GM12891 (cell line): ENCODE measurements at places on chromosomes 1 and 21.
A peak's percentile ranks its signal among the peaks of the same experiment; 100 is the strongest.

DNA sequence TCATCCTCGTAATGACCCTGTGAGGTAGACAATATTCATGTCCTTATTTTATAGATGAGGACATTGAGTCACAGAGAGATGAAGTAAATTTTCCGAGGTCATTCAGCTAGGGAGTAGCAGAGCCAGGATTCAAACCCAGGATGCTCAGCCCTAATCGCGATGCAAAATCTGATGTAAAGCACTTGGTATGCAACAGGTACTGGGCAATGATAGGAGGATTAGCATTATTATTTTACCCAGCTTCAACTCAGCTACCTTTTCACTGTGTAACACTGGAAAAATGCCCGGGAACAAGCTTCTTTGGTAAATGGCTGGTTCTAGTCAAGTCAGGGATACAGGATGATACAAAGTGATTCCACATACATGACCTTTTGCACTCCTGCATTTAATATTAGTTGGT lies 88.7 kb downstream of the ATP1A1 start:
- no peak for DNase-seq

GRCh38 chr21:41349126-41349525 lies 12.7 kb upstream of the MX2 start:
- no peak for DNase-seq

GRCh38 chr1:93007941-93008577 lies 46.8 kb upstream of the DIPK1A start:
- DNase-seq, result no peak

GRCh38 chr1:173360487-173361063 lies 116.6 kb upstream of the PRDX6 start:
- no peak for DNase-seq

DNA sequence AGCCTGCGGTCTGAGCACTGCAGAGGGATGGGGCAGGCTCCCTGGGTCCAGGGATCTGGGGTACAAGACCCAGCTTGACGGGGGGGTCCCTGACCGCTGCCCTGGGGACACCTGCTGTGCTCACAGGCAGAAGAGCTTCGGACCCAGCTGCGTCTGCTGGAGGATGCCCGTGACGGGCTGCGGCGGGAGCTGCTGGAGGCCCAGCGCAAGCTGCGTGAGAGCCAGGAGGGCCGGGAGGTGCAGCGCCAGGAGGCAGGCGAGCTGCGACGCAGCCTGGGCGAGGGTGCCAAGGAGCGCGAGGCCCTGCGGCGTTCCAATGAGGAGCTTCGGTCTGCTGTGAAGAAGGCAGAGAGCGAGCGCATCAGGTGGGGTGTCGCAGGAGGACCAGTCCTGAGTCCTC lies 25.2 kb downstream of the MFAP2 start:
- no peak for DNase-seq

DNA sequence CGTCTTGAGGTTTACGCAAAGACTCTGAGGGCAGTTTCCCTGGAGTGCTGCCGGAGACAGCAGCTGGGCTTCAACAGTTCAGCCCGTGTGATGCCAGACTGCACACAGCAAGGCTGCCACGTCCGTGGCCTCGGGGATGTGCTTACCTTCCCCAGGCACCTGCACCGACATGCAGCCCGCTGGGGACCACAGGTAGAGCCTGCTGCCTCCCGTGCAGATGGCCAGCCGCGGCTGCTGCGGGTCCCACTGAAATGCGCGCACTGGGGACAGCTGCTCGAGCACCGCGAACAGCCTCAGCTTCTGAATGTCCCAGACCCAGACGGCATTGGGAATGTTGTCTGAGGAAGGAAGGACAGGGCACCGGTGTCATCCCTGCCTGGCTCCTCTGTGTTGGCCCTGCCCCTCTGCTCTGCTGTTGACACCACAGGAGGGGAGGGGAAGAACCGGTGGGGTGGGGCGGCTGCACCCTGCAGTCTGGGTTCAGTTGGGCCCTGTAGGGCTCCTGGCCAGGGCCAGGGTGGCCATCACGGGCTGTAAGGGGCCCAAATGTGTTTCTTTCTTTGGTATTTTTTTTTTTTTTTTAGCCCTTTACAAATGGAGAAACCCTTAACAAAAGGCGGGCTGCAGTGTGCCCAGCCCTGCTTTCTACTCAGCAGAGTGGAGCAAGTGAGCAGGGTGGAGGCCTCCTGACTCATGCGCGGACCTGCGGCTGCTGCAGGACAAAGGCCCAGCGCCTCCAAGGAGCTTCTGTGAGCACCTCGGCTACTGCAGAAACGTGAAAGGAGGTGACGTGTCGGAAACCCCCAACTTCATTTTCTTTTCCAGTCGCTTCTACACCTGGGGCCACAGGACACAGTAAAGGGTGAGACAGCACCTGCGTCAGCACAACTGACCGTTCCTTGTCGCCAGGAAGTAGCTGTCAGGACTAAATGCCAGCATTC lies 6.8 kb downstream of the TPRG1L start:
- DNase-seq, result no peak

DNA sequence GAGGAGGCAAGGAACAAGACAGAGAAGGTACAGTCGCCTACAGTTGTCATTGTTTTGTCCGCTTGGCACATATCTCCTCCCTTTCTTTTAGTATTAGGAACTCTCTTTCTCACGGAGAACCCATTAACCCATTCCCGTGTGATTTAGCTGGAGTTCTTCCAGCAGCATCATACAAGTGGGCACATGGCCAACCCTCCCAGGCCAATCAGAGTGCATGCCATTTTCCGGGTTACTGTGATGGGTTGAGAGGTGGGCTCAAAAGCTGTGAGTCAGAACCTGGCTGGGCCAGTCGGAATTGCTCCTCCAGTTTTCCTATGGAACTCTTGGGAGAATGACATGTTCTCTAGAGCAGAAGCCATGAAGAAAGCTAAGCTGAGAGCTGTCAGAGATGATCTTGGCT lies 83.1 kb upstream of the SOD1 start:
- DNase-seq, result no peak

DNA sequence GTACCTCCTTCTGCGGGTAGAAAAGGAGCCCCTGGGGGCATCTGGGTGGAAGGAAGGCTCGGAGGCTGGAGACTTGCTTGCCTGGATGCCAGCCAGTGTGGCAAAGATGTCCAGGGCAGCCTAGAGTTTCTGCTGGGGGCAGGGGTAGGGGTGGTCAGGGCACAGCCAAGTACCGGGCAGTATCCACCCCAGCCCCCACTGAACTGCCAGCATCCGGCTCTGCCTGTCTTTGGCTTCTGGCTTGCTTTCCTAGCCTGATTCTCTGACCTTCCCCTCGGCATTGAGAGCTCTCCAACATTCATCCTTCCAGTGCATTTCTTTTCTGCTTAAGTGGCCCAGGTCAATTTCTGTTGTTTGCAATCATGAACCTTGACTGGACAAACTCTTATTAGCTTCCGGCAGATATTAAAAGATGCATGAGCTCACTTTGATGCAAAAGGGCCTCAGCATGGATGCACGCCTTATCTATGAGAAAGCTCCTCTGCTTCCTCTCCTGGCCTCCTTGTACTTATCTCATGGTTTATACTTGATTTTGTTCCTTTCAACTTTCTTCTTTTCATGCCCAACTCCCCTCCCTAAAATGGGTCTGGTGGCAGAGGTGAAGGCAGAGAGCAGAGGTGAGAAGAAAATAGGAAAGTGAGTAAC lies 116.9 kb downstream of the HLCS start:
- DNase-seq, result no peak

DNA sequence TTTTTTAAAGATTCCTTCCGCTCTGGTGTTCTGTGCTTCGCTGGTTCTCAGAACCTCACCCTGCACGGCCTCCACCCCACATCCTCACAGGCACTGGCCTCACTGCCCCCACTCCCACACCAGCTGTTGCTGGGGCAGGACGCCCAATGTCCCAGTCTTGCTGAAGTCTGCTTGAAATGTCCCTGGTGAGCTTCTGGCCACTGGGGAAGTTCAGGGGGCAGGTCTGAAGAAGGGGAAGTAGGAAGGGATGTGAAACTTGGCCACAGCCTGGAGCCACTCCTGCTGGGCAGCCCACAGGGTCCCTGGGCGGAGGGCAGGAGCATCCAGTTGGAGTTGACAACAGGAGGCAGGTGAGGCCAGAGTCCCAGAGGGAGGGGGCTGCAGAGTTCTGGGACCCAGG lies at the start of gene C1QA:
Gene C1QA, plus strand, starts transcription at position 276 of the 400 bp plus-strand sequence. CDS start 989 bp downstream, outside the sequence.
- DNase-seq, result no peak

DNA sequence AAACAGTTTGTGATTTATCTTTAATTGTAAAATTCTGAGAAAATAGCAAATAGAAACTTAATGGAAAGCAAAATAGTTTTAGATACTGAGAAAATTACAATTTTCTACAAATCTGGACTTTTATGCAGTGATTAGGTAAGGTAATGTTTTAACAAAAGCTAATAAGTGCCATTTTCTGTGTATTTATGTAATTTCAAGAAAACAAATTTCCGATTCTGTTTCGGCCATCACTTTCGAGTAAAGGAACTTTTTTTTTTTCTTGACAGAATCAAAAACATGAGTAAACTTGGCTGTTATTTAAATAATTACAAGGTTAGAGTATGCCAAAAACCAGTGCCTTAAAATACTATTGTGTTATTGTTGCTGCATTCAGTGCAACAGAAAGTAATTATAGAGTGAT lies 280.4 kb upstream of the C1orf105 start:
- DNase-seq, result no peak

GRCh38 chr1:40379785-40380452 lies 6.4 kb downstream of the SMAP2 start:
- no peak for DNase-seq

GRCh38 chr1:180923021-180923841 lies 10.5 kb downstream of the KIAA1614 start:
- no peak for DNase-seq

- no peak for DNase-seq
Measured at GRCh38 chr1:43936431-43937151, 3.0 kb downstream of the ARTN start.

DNA sequence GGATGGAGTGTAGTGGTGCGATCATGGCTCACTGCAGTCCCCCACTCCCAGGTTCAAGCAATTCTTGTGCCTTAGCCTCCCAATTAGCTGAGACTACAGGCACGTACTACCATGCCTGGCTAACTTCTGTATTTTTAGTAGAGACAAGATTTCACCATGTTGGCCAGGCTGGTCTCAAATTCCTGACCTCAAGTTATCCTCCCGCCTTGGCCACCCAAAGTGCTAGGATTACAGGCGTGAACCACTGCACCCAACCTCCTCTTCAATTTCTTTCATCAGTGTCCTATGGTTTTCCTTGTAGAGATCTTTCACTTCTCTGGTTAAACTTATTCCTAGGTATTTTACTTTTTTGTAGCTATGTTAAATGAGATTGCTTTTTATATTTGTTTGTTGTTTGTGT lies 10.7 kb upstream of the MAST2 start:
- DNase-seq, result no peak

GRCh38 chr1:178060789-178061556 lies 32.9 kb upstream of the RASAL2 start:
- DNase-seq, result no peak

DNA sequence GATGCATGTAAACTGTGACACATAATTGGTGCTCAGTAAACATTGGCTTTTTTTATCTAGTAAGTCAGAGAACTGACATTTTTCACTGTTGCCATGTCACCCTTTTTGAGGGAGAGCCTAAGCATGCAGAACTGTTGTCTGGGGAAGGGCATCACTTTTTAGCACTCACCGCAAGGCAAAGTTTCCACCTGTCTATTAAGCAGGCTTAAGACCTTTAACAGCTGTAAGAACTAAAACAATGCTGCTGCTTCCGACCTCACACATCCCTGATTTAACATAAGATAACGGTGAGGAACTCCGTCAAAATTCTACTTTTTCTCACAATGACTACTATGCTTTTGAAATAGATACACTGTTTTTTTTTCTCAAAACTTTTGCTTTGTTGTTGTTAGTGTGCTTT lies 554.8 kb downstream of the NUF2 start:
- DNase-seq, result no peak

DNA sequence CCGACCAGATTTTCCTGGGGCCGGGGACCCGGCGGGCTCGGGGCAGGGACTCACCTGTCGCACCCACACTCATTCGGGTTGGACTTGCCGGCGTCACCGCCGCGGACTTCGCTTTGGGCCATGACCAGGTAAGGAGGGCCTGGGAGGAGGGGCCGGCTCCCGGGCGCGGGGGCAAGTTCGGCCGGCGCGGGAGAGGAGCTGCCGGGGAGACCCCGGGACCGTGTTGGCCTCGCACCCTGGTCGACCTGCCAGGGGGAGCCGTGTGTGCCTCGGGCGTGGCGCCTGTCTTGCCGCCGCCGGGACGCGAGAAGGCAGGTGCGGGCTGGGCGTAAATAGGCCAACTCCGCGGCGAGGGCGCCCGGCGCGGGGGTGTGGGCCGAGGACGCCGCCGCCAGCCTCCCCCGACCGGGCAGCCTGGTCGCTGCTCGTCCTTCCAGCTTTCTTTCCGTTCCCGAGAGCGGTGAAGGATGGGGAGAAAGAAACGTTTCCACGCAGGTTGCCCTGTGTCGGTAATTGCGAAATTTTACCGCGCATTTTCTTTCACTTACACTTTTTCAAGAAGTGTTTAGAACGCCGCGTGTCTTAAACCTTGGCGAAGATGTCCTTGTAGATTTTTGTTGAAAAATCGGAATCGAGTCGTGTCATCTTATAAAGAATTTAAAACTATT lies 558 bp downstream of the USP1 start:
- peak; percentile 15 for DNase-seq

DNA sequence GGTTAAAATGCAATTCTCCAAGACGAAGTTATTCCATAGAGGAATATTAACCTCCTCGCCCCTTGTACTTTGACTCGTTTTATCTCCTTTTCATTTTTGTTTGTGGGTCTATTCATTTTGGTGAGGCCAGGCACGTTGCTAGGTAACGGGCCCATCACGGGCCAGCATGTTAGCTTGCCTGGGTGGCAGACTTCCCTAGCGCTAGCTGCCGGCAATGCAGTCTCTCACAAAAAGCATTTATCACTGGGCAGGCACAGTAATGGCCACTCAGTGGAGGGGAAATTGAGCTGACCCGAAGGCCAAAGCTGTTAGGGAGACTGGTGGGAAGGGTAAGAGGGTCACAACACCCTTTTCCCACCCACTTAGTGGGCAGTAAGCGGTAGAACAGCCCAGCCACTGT lies 234.4 kb upstream of the FOXD3 start:
- DNase-seq, result no peak

- DNase-seq, result no peak
Measured at GRCh38 chr1:247115141-247115510, 11.0 kb upstream of the ZNF669 start.

- no peak for DNase-seq
Measured at GRCh38 chr21:17089091-17089491, 423.8 kb upstream of the CXADR start.

- DNase-seq, result no peak
Measured at GRCh38 chr1:90724926-90725656, 8.0 kb upstream of the BARHL2 start.

DNA sequence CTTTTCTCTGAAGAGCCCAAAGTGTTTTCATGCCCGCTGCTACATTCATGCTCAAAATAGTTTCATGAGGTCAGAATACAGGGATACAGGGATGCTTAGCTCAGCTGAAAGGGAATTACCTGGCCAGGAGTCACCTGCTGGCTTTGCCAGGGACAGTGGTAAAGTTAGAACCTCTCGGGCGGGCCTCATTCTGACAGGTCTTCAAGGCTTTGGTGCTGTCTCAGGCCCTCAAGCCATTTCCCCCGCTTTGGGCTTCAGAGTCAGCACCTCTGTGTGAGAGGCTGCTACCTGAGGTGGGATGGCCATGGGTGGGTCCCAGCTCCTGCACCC lies 5.5 kb downstream of the RASSF5 start:
- DNase-seq, result no peak
